ENCODE measurements at places on chromosomes 6 and 20.

DNA sequence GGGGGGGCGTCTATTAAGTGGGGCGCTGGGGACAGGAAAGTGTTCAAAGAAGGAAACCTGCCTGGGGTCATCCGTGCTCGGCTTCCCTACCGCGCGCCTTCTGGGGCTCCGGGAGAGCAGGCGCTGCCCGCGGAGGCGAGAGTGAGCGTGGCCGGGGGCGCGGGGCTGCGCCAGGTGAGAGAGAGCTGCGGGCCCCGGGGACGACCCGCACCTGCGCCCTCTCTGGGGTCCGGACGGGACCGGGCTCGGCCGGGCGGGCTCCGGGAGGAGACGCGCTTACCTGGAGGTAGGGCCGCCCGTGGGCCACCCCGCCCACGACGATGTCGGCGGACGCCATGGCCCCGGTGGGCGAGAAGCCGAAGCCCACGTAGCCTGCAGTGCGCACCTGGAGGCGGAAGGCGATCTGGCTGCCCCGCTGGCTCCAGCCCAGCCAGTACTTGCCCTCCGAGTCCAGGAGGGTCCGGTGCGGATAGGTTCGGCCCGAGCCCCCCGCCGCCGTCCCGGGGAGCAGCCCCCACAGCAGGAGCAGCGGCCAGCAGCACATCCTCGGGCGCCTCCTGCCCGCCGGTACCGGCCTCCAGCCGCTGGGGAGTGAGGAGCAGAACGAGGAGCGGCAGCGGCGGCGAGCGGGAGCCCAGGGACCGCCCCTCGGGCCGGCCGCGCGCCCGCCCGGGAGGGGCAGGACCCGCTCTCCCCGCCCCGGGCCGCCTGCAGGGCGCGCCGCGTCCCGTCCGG lies at the start of gene MOXD1:
Gene MOXD1 (minus strand): TSS at position 593 of the 735 bp plus-strand sequence. CDS start 49 bp downstream, at position 544.
- DNase-seq: peak; percentile 42

DNA sequence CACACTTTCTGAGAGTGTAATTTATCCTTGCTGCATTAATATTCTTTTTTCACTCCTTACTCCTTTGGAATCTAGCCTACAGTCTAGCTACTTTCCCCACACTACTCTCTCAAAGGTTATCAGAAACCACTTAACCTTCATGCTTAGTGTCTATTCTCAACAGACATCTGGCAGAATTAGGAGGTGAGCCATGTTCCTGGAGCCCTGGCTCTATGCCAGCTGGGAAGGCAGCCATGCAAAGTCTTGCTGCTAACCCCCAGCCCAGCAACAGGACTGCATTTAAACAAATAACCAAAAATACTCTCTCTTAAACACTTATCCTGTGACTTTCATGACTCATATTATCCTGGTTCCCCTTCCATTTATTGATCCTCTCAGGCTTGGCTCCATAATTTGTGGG lies 260.2 kb downstream of the BCKDHB start:
- DNase-seq: no peak

DNA sequence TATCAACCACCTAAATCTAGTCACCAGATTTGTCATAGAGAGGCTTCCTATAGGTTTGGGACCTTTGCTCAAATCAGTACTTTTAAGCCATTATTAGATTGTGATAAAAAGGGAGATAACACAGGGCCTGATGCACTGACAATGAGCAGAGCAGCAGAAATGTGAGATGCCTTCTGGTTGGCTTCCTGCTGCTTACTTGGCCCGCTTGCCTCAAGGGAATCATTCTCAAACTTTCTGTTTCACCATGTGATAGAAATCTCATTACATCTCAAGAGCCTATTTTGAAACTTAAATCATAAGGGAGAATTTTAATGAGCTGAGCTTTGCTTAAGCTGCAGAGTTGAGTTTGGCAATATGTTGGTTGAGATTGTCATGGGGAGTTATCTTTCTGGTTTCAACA lies 606.0 kb downstream of the DHX35 start:
- DNase-seq: no peak

- DNase-seq: no peak
Observed at GRCh38 chr20:20691477-20692235, 20.8 kb downstream of the RALGAPA2 start.

GRCh38 chr20:38002422-38002821 lies 30.8 kb downstream of the TTI1 start:
- DNase-seq: no peak

GRCh38 chr20:33674294-33675135 lies at the start of gene NECAB3:
TSS of gene NECAB3 (minus strand) at chr20:33674428. CDS start at chr20:33674352, 76 bp downstream.
- DNase-seq: peak; percentile 87

DNA sequence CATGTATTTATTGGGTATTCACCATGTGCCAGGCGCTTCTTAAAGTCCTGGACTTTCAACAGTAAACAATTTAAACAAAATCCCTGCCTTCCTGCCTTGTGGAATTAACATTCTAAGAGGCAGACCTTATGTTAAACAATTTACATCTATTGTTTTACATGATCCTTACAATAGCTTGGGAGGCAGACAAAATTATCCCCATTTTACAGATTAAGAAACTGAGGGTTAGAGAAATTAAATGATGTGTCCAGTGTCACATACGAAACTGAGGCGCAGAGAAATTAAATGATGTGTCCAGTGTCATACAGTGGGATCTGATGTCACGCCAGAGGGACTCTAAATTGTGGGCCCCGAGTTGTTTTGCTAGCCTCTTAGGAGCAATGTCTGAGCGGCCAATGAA lies 105.5 kb downstream of the TIAM2 start:
- DNase-seq: no peak

GRCh38 chr6:27040244-27041042 lies 207.1 kb upstream of the PRSS16 start:
- no peak for DNase-seq

DNA sequence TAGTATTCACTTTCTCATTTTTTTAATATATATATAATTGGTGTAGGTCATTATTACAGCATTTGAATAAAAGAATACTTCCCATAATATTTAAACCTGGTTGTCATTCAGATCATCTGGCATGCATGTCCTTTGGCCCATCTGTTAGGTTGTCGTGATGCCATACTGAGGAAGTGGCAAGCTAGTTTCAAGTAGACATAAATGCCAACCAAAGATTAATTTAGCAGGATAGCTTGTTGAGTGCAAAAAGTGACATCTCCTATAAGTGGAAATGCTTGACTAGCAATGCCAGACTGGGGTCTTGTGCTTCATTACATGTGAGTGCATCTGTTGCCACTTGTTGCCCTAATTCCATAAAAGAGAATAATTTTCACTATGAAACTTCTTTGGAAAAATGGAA lies 1044.7 kb downstream of the GRIK2 start:
- no peak for DNase-seq

DNA sequence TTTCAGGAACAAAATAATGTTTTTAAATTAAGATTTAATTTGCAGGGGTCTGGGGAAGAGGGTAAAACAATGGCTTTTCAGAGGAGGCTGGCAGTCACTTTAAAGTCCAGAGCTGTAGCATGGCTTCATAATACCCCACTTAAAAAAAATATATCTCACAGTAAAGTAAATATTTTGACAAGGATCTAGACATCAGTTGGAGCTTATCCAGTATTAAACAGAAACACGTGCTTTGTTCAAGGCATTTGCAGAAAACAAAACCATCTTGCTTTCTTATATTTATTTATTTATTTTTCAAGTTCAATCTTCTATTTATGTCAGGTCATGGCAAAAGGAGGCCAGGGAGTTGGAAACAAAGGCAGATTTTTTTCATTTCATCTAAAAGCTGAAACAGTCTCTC lies 53.3 kb upstream of the PRL start:
- no peak for DNase-seq

GRCh38 chr20:10802236-10802635 lies 128.4 kb upstream of the JAG1 start:
- no peak for DNase-seq

DNA sequence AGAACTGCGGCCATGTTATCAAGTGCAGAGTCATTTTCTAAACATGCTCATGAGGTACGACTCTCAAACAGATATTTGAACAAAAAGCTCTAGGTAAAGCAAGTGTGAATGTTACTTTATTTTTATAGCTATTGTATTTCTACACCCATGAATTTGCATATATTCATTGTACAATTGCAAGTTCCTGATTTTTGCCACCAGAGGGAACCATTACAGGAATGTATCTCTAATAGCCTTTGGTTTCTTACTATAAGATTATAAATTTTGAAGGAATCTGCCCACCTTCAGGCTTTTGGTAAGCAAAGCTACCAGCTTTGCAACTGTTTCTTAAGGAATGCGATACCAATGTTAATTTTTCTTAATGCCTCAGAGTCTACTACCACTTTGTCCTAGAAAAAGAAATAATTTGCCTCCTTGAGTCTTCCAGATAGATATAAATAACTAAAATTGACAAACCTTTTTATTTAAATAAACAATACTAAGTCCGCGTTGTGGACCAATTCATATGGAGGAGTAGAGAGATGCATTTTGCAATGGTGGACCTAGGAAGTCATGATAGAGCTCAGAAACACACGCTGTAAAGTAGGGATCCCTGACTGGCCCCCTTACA lies 125.4 kb upstream of the SAMD5 start:
- DNase-seq: no peak

DNA sequence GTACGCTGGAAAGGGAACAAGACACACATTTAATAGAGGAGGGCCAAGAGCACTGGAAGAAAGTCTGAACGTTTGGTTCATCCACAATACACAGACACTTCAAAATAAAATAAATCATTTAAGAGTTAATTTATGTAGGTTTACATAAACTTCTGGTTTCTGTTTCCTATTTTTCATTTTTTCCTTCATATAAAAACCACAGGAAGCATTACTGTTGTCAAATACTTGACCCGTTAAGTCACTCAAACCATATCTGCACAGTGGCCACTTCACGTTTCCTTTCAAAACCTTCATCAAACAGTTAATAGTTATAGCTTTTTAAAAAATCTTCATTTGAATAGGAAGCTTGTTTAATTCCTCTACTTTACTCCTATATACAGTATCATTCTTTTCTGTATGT lies 257.6 kb upstream of the THEMIS start:
- no peak for DNase-seq

GRCh38 chr6:163019926-163020325 lies 292.2 kb downstream of the PACRG start:
- DNase-seq: no peak

DNA sequence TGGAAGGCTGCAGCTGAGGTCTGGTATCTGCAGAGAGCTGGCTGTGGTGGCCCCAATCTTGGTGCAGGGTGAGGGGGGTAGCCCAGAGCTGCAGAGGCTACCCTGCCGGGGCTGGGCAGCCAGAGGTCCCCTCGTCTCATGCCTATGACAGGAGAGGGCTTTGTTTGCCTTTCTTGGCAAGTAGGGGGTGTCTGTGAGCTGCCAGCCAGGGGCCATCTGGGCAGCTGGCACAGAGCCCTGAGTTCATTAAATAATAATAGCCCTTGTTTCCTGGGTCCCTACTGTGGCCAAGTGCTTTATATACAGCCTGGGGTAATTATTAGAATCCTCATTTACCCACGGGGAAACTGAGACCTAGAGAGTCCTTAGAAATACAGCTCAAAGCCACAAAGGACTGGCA lies 66.6 kb downstream of the EZR start:
- no peak for DNase-seq

- no peak for DNase-seq
Observed at GRCh38 chr20:20198011-20198410, 145.7 kb downstream of the CFAP61 start.

- no peak for DNase-seq
Observed at GRCh38 chr20:10501402-10501801, 66.3 kb downstream of the SLX4IP start.

GRCh38 chr6:20440296-20440695 lies 38.6 kb downstream of the E2F3 start:
- no peak for DNase-seq

GRCh38 chr6:139164001-139164400 lies 29.1 kb downstream of the HECA start:
- no peak for DNase-seq

DNA sequence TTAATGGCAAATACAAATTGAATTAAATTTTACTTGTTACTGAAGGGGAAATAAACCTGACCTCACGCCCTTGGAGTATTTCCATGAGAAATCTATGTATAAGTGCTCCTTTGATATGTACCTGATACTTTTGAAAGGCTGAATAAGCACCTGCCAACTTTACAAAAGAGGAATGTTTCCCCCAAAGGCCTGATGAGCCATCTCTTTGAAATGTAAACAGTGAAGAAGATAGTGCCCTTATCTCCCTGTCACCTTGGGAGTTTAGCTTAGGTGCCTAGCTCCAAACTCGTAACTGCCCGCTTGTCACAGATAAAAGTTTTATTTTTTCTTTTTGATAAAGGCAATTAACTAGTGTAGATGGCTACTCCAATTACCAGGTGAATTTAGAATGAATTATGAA lies 1.1 kb upstream of the ZNF343 start:
- DNase-seq: no peak

GRCh38 chr6:42960243-42961019 lies at the start of gene GNMT:
TSS of gene GNMT (plus strand) at chr6:42960754. CDS start at chr6:42960768, 14 bp downstream.
- peak; percentile 51 for DNase-seq

GRCh38 chr6:157063176-157063905 lies 260.0 kb downstream of the TMEM242 start:
- DNase-seq: no peak

DNA sequence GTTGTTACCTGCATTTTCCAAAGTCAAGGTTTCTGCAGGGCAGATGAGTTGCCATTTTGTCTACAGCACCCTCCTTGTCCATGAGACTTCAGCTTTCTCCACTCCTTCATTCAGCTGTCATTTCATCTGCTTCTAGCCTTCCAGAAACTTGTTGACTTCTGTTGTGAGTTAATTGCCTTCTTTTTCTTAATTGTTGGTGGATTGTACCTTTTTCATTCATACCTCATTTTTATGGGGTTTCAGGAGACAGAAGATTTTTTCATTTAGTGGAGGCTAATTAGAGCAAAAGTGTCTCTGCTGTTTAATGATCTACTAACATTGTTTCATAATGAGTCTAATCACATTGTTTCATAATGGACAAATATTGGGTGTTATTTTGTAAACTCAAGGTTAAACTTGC lies 7.5 kb upstream of the SUMO4 start:
- no peak for DNase-seq

DNA sequence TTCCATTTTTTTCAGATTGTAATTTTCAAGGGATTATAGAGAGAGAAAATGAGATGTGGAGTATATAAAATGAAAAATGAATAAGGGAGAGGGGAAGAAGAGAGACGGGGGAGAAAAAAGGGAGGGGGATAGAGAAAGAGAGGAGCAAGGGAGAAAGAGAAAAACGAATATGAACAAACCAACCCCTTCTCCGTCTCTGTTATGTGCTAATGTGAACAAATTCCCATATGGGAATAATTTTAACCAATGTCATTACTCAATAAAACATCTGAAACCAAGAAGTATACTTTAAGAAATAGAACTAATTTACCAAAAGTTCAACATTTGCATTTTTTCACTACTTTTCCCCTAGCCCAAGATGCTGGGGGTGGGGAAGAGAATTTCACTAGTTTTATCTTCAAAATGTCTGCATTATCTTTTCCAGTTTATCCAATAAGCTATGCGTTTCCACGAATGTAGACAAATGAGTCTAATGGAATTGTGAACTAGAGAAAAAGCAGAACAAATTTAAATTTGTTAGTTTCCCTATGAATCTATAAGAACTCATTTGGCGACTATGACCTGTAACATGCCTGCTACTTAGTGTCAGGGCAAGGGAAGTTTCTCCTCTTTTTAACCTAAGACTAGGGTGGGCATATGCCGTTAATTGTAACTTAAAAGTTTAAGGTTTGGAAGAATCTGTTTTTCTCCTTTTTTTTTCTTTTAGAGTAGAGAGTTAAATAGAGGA lies 286.3 kb downstream of the BTBD9 start:
- no peak for DNase-seq

- DNase-seq: no peak
Observed at GRCh38 chr20:944774-945410, 28.8 kb upstream of the ANGPT4 start.

Measured in psoas muscle (tissue), 8 donors.